ENCODE measurements at places on chromosomes 5 and 9.

DNA sequence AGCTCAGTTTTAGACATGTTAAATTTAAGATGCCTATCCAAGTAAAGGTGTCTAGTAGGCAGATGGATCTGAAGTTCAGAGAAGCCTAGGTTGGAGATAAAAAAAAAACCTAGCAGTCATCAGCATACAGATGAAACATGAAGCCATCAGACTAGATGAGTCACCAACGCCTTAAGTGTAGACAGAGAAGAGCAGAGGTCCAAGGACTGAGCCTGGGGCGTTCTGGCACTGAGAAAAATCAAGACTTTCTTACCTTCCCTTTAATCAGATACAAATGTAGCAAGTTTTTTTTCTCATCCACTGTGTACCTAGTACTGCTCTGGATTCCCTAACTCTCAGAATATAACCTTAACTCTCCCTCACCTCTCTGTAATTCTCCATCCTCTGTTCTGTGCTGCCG, 97.3 kb downstream of the SIL1 start:
- DNase-seq: no peak

- DNase-seq: no peak
These were observed 5.0 kb upstream of the CXXC5 start for GRCh38 chr5:139642891-139643871.

DNA sequence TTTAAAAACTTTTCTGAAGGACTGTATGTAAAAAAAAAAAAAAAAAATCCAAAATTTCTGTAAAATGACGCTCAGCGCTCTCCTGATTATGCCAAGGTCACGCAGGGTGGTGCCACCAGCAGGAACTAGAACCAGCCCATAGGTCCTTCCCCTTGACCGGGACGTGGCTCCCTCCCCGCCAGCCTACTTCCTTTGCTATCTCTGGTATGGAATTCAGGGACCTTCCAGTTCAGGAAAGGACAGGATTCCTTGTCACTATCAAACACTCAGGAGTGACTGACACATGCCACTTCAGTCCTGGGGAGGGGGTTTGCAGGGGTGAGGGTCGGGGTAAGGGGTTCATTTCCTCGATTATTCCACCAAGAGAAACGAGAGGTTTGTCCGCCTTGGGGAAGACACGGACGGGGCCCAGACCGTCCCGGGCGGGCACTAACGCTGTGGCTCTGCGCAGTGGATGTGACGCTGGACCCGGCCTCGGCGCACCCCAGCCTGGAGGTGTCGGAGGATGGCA, 18.8 kb downstream of the BTNL9 start:
- no peak for DNase-seq

GRCh38 chr9:135851748-135852147, 55.6 kb downstream of the CAMSAP1 start:
- no peak for DNase-seq

GRCh38 chr5:72407541-72407940, 87.4 kb downstream of the PTCD2 start:
- DNase-seq: no peak

- DNase-seq: no peak
These were observed 13.2 kb downstream of the TSPAN17 start for GRCh38 chr5:176660530-176660859.

- DNase-seq: no peak
These were observed 45.6 kb upstream of the IL17B start for GRCh38 chr5:149424371-149425315.

- DNase-seq: no peak
These were observed 135.6 kb upstream of the LPCAT1 start for GRCh38 chr5:1659100-1659981.

DNA sequence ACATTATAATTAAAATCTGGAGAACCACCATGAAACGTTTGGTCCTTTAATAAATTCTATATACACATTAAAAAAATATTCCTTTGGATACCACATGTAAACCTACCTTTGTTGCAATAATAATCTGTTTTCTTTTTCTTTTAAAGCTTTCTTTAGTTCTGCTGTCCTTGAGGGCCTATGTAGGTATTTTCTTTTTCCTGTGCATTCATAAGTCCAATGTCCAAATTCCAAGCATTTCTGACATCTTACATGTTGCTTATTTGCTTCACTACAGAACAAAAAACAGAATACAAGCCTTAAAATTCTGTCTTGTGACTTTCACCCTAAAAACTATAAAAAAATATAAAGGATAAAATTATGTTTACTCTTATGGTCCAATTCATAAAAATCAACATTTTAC, 19.7 kb downstream of the ZCCHC10 start:
- DNase-seq: no peak

- DNase-seq: no peak
These were observed 272.9 kb upstream of the PTGER4 start for GRCh38 chr5:40406741-40407211.

DNA sequence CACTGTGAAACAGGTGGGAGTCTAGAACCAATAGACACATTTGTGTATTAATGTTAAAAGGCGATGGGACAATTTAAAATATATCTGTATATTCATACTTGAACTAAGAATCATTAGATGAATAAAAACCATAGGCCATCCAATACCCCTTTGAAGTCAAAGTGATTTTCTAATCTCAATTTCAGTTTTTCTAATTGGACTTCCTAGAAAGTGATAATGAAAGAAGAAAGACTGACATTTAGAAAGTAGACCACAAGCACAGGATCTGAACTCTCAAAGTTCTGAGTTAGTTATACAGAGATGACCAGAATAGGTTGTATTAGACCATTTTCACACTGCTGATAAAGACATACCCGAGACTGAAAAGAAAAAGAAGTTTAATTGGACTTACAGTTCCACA, 412.8 kb upstream of the PIK3R1 start:
- DNase-seq: no peak

DNA sequence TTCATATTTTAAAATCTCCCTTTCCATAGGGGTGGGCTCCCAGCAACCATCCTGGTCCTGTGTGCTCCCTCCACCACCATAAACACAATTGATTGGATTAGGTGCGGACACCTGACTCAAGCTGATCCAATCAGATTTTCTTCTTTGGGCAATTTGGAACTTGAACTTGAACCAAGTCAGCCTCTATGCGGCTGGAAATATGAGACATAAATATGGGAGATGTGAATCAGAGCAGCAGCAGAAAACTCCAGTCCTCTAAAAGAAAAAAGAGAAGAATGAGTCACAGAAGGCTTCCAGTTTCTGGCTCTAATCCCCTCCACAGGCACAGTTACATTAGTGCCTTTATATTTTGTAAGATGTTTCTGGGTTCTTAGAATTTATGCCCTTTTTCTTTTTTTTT, 306.6 kb downstream of the MLLT3 start:
- no peak for DNase-seq

GRCh38 chr5:119313658-119314605, 41.9 kb upstream of the TNFAIP8 start:
- DNase-seq: no peak

GRCh38 chr5:93018461-93018860, 562.6 kb downstream of the NR2F1-AS1 start:
- DNase-seq: no peak

GRCh38 chr5:44294516-44294915, 94.7 kb downstream of the FGF10 start:
- no peak for DNase-seq

GRCh38 chr9:3875361-3876132, 349.7 kb upstream of the RFX3 start:
- peak; percentile 42 for DNase-seq

- DNase-seq: no peak
These were observed 172.0 kb downstream of the MELK start for GRCh38 chr9:36744678-36745077.

- DNase-seq: peak; percentile 68
These were observed 6.1 kb upstream of the DPM2 start for GRCh38 chr9:127943731-127944144.

DNA sequence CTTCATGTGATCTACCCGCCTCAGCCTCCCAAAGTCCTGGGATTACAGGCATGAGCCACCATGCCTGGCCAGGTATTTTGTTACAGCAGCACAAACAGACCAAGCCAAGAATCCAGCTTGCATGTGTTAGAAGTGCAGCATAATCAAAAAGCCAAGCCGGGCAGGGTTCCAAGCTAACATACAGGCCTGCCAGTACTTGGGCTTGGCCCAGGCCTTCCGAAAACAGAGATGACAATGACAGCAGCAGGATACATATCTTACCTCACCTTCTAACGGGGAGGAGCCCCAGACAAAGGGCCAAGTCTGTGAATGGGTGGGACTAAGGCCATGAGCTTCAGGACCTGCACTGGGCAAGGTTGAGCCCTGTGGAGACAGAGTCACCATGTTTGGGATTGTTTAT, 91.4 kb upstream of the ZNF462 start:
- DNase-seq: no peak

- no peak for DNase-seq
These were observed 24.4 kb upstream of the SCAMP1 start for GRCh38 chr5:78335976-78336375.

DNA sequence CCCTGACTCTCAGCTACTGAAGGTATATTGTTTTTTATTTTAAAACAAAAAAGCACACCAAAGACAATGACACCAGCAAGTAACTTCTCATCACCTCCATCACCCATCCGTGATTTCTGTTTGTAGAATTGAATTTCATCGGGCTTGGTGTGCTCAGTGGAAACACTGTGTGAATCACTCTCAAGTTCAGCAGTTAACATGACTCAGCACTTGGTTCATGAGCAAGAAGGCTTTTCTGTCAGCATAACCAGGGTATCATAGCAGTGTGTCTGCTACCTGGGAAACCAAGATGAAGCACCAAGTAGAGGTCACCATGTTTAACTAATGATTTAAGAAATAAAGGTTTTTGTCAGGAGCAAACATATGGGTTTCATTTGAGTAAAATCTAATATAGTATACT, 123.7 kb downstream of the INSYN2B start:
- DNase-seq: no peak
